ENCODE measurements at places on chromosomes 3 and 15.

DNA sequence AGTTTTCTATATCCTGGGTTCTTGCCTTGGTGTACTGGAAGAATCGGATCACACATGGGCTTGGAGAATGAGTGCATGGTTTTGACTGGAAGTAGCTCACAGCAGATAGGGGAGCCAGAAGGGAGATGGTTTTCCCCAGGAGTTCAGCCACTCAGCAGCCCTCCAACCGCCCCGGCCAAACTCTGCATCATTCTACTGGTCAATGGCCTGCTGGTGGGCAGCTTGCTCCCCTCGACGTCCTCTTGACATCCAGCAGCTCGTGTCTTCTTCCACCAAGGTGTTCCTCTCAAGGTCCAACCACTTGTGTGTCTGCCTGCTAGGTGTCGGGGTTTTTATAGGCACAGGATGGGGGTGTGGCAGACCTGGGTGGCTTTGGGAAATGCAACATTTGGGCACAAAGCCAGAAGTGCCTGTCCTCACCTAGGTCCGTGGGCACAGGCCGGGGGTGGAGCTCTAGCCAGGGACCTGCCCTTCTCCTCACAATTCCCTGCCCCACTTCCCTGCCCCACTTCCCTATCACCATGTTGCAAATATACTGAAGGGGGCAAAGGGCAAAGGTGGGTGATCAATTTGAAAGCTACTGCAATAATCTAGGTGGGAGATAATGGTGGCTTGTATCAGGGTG is 3.0 kb upstream of the GTPBP8 start:
- no peak for DNase-seq

DNA sequence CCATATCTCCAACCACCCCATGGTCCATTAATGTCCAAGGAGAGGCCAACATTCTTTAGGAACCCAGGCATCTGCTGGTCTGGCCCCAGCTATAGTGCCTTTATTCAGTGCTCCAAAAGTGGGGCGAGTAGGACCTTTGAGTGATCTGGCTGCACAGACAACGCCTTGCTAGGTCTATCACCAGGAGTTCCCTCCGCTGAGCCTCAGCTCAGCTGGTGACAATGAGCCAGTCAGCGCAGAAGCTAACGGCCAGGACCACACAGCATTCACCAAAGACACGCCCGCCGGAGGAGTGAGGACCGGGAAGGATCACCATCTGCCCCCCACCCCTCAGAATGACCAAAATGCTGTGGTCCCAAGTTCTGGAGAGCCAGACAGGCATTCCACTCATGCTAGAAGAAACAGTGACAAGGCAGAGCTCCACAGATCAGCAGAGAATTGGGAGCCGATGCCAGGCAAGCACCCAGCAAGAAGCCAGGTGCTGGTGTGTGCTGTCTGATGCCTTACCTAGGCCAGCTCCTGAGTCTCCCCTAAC is 19.0 kb downstream of the TBC1D2B start:
- DNase-seq, result no peak

- no peak for DNase-seq
These were observed 436.9 kb upstream of the ZNF717 start for GRCh38 chr3:76222201-76222600.

- DNase-seq, result peak; percentile 68
These were observed 57.0 kb downstream of the NEK10 start for GRCh38 chr3:27312044-27312668.

GRCh38 chr3:74920721-74921350 is 306.4 kb upstream of the CNTN3 start:
- DNase-seq, result no peak

GRCh38 chr15:98976500-98976899 is 31.1 kb downstream of the PGPEP1L start:
- no peak for DNase-seq

DNA sequence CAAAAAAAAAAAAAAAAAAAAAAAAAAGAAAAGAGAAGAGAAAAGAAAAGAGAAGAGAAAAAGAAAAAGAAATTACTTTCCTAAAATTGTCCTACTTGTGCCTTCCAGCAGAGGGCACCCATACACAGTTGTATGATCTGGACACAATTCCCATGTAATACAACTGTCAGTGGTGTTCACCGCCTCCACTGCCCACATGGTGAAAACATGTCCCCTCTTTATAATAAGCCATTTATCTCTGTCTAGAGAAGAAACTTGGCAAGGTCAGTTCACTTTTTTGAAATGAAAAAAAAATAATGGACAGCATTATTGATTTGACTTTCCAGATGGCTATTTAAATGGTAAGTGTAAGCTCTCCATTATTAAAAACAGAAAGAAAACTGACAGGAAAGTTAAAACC is 459.4 kb downstream of the GBE1 start:
- DNase-seq, result peak; percentile 48

- no peak for DNase-seq
These were observed 115.8 kb upstream of the IGSF10 start for GRCh38 chr3:151576511-151577137.

GRCh38 chr3:62361824-62362223 is 11.5 kb downstream of the FEZF2 start:
- DNase-seq, result no peak

- DNase-seq, result peak; percentile 37
These were observed 68.8 kb upstream of the IQSEC1 start for GRCh38 chr3:13141991-13142412.

- DNase-seq, result no peak
These were observed 102.3 kb downstream of the POLQ start for GRCh38 chr3:121443456-121443855.

DNA sequence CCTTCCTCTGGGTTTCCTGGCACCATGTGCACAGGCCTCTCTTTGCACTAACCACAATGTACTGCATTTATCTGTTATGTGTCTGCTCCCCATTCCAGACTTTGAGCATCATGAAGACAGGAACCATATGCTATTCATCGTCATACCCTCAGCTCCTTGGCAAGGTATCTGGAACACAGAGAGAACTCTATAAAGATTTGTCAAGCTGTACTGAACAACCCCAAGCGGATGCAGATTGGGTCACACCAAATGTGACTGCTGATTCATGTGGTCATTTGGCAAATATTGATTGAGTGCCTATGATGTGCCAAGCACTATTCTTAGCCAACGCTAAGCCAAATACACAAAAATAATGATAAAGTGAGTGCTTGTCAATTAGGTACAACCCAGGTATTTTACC is 7.5 kb upstream of the MEGF11 start:
- no peak for DNase-seq

GRCh38 chr3:50658831-50659230 is 15.9 kb upstream of the DOCK3 start:
- DNase-seq, result no peak

GRCh38 chr15:28914046-28914445 is 28.3 kb downstream of the APBA2 start:
- DNase-seq, result no peak

- no peak for DNase-seq
These were observed 98.6 kb downstream of the MECOM start for GRCh38 chr3:169564883-169565282.

- DNase-seq, result no peak
These were observed 237.6 kb downstream of the ITPR1 start for GRCh38 chr3:4730719-4731118.

- no peak for DNase-seq
These were observed 29.1 kb downstream of the GPR15 start for GRCh38 chr3:98560911-98561310.

DNA sequence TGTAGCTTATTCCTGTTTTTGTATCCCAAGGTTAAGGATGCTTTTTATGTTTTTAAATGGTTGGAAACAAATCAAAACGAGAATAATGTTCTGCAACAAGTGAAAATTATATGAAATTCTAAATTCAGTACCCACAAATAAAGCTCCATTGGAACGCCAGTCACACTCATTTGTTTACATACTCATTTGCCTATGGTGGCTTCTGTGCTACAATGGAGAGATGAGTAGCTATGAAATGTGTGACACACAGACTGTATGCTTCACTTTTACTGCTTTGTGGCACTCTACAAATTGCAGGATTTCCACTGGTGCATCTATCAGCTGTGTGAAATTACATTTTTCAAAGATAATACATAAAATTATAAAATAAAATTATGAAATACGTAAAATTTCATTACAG is 112.2 kb upstream of the TSPAN3 start:
- no peak for DNase-seq

DNA sequence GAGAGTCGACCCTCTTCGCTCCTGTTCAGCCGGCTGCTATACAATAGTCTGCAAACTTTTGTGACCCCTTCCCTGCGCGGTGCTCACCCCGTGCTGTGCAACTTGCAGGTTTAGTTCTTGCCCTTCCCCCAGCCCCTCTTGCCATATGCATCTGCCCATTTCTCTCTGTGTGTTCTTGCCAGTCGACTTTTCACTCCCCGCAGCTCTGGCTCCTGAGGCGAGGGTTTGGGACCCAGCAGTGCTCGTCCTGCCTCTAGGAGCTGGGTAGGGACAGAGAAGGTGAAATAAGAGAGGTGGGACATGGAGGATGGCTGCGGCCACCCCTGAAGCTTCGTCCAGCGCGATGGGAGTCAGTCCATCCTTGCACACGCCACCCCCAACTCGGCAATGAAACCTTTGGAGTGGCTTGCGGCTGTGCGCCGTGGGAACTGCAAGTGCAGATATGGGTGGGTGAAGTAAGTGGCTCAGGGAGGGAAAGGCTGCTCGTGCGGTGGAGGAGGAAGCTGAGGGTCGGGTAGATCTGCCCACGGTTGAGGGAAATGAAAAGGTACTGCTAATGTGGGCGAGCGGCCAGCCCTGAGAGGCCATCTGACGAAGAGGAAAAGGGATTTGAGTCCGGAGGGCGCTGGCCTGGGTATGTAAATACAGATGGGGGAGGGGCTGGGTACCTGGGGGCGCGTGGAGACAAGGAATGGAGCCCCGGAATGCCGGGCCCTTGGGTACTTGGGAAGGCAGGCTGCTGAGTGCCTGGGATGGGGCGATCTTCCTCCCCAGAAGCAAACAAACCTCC is 1.0 kb downstream of the LRRC3B start:
- DNase-seq, result no peak

DNA sequence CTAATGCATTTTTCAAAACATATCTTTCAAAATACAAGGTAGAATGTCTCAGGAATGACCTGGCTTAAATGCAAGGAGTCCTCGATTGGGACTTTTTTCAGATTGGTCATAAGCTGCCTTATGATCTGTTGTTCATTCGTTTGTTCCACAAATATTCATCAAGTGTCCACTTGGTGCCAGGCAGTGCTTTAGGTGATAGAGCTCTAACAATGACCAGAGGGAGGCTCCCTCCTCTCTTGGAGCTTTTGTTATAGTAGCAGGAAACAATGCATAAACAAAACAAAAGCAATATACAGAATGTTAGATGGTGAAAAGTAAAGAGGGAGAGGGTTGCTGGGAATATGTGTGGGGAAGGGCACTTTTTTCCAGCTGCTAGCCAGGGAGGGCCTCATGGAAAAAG is 156.1 kb downstream of the MCTP2 start:
- DNase-seq, result no peak

DNA sequence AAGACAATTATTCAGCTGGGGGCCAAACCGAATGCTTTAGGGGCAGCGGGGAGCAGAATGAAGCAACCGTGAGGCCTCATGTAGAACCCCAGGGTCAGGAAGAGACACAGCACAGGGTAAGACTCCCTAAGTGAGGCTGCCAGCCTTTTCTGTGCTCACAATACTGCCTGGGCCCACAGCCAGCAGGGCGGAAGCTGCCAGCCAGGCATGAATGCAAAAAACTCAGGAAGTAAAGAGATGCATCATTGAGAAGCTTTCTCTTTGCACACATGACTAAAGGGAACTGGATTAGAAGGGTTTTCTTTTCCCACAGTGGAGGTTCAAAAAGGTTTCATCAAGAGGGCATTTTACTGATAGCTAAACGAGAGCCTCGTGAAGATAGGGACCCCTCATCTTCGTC is 33.3 kb downstream of the CA12 start:
- DNase-seq, result peak; percentile 88

DNA sequence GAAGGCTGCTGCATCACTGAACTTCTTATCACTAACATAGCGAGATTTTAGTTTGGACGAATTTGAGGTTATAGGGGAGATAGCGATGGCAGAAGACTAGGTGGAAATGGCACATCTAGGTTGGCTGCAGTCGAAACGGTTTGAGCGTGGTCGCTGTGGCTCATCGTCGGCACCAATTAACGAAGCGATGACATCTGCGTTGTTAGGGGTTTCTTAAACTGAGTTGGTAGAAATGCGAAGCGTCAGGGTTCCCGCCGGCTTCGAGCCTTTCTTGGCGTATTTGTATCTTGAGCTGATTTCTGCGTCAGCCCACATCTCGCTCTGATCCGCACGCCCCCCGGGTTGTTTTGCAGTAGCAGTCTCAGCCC is 319 bp downstream of the LNP1 start:
- peak; percentile 21 for DNase-seq

DNA sequence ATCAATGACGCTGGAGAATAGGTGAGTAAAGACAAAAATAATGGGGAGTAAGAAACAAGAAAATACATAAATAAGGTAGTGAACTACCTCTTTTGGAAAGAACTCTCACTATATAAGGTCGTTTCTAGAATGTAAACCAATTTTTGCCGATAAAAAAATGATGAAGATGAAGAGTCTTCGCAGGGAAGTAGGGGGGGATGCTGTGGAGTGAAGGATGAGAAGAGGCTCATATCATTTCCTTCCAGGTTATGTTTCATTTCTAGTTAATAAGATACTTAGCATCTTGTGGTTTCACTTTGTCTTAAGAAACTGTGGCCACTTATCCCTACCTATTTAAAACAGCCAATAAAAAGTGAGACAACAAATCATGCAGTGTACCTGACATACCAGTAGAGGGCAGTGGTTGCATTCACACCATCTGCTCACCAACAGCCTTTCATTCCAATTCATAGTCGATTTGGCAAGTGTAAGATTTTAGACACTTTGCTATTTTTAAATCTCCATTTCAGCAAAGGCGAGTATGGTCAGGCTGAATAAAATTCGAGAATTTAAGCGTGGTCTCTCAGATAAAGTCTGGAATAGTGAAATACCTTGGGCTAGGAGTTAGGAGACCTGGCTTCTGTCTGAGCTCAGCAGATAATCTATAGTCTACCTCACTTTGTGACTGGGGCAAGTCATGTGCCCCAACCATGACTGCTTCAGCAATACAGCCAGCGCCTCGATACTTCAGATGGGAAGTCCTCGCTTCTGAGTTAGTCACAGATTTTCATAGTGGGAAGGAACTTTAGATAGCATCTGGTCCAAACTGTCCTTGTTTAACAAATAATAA is 28.9 kb upstream of the ICE2 start:
- peak; percentile 74 for DNase-seq

- DNase-seq, result peak; percentile 13
These were observed 30.8 kb upstream of the PSTPIP1 start for GRCh38 chr15:76964157-76964556.

DNA sequence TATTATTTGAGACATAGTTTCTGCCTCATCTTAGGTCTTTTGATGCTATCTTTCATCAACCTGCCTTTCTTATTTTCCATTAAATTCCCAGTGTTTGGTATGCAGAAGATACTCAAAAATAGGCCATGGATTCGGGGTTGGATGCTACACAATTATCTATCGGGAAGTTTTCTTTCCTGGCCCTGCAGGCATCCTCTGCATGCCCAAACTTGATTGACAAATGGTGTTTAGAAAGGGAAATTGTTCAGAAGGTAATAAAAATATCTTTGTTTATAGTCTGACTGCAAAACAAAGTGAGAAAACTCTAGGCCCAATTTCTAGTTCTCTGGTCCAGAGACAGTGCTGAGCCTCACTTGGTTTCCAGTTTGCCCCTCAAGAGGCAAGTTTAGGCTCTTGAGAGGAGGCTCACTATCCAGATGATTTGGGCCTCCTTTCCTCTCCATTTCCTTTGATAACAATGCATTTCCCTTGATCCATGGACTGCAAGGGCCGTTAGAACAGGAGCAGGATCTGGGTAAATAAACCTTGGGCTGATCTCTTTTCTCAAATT is 157.1 kb upstream of the DPH6 start:
- no peak for DNase-seq

- no peak for DNase-seq
These were observed at the start of gene AGBL1 for GRCh38 chr15:86079508-86080266. Gene AGBL1 (plus strand): TSS chr15:86079871.

Measured in renal cortical epithelial cell (primary cell).